Stimulated activated CD4-positive, alpha-beta T cell treated with anti-CD3 and anti-CD28 coated beads, Interleukin-2, amount 100 ng/mL, for 48 hours (primary cell): ENCODE measurements at places on chromosomes 11 and 22.

GRCh38 chr22:33832558-33833151 lies 87.6 kb downstream of the LARGE1 start:
- no peak for DNase-seq

GRCh38 chr11:64546600-64546999 lies 44.4 kb upstream of the SLC22A12 start:
- DNase-seq: no peak

- DNase-seq: no peak
Measured at GRCh38 chr11:121406291-121406690, 45.8 kb upstream of the SORL1 start.

GRCh38 chr22:26362471-26362870 lies 66.6 kb upstream of the ASPHD2 start:
- DNase-seq: no peak

GRCh38 chr11:134731213-134731961 lies 319.3 kb upstream of the B3GAT1 start:
- no peak for DNase-seq

GRCh38 chr11:45538363-45538762 lies 127.1 kb downstream of the CHST1 start:
- DNase-seq: no peak
